ENCODE measurements at places on chromosomes 12 and 14.

DNA sequence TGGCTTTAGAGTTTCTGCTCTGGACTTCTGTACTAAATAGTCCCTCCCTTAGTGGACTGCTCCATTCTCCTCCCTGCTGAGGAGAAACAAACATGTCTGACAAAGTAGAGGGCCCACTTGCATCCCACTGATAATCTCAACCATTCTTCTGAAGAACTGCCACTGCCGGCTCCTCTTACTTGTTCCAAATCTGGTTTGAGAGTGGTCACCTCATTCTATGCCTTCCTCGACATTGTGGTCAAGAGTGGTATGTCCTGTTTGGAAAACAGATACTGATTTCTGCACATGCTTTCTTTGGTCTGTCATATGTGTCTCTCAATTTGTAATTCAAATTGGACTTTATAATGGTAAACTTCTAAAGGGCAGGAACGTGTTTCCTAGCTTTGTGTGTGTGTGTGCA lies 36.3 kb upstream of the PLEKHA5 start:
- no peak for DNase-seq

GRCh38 chr12:13144266-13144828 lies 40.9 kb upstream of the GSG1 start:
- no peak for DNase-seq

DNA sequence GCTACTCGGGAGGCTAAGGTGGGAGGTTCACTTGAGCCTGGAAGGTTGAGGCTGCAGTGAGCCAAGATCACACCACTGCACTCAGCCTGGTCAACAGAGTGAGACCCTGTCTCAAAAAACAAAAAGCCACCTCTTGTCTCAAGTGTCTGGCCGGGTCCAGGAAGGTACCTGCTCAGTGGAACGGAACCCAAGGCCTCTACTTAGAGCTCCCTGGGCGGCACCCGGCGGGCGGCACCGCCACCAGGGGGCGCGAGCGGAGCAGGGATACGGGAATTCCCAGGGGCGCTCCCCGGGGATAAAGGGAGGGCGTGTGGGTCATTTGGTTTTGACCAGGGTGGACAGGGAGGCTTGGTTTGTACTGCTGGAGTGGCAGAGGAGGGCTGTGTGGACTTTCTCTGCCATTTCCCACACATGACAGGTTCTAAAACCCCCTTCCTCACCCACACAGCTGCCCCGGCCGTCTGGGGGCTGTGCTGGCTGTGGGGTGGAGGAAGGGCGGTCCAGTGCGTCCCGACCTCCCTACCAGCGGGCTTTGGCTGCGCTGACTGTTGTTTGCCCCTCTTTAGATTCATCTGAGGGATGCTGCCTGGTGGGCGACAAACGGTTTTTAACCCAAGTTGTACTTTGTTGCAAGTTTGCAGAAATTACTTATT lies 91.4 kb downstream of the SETD3 start:
- peak; percentile 45 for DNase-seq

DNA sequence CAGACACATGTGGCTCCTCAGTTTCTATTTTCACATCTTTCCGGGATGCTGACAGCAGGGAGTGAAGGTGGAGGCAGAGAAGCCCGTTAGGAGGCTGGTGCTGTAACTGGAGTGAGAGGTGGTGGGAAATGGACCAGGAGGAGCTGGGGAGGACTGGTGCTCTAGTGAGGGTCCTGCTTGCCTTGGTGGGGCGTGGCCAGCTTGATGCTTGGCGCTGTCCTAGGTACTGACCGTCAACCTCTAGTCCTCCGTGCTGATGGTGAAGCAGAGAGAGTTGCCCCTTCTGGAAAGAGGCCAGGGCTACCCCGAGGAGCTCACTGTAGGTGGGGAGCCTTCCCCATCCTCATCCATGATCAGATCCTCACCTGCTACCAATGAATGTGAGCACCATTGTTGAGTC lies 1.4 kb downstream of the TRMT61A start:
- DNase-seq = no peak

DNA sequence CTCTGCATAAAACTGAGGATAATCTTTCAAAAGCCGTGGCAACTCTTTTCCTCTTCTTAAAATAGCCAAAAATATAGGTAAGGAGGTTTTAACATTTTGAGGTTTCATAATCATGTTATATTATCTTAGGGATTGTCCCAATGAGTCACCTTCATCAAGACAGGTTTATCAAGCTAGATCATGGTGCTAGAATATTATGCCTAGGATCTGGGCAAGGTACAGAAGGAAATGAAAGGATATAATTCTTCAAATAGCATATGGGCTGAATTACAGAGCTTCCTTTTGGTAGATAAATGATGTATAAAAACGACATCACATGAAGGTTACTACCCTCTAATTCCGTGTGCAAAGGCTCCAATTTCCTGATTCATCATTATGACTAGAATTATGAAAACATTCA lies 28.6 kb upstream of the TBC1D15 start:
- DNase-seq = no peak

DNA sequence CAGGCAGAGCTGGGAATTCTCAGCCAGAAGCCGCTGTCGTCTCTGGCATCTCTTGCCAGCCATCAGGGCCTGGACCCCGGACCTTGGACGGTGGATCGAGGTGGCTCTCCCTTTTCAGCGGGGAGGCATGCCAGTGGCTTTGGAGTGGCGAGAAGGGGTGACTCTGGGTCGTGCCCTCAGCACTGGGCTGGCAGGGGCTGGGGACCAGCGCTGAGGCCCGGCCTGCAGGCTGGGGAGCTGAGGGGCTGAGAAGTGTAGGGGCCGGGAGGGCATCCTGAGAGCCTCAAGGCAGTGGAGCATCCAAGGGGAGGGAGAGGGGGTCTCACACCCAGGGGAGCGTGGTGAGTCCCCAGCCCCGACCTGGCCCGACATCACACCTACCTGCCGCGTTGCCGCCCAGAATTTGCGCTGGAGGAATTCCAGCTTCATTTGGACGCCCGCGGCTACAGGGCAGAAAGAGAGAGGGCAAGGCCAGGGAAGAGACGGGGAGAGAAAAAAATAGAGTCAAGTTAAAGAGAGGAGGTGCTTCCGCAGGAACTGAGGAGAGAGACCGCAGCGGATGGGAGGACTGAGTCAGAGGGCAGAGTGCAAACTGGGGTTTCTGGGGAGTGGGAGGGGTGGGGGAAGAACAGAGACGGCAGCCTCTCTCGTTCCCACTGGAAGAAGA lies 9.0 kb upstream of the LRTM2 start:
- peak; percentile 42 for DNase-seq

DNA sequence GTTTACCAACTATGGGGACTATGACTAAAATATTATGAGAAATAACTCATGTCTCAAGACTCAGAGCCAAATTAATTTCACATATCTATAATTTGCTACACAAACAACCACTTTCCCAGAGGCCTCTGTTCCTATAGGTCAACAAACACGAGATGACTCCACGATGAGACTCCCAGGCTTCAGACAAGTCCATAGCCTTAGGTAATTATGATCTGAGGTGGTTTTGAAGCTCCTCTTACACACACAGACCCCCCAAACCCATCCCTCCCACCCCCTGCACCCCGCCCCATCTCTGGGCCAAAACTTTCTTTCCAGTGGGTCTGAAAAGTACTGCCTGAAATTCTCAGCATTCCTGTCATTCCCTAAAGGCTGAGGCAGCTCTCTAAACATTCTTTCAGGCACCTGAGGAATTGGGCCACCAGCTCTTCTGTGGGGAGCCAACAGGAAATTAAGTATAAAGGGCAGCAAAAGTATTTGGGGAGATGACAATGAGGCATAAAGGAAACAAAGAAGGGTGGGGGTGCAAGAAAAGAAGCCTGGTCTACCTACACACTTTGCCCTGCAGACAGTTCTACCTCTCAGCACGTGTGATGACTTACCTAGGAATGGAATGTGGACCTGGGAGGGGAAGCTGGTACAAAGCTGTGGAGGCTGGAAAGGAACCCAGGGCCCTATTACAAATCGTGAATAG lies 143.6 kb downstream of the PAWR start:
- DNase-seq = no peak

GRCh38 chr12:49984476-49985359 lies 12.0 kb downstream of the AQP6 start:
- no peak for DNase-seq

Measured in activated T-cell treated with anti-CD3 and anti-CD28 coated beads, Interleukin-2, amount 50 U/mL, for 1 hour (primary cell).